H1 (cell line): ENCODE measurements at places on chromosomes 5 and 9. TPM values are rescaled to one million over a fixed set of nuclear protein-coding genes. Genes with fewer than 3 reads are reported as not detected.

DNA sequence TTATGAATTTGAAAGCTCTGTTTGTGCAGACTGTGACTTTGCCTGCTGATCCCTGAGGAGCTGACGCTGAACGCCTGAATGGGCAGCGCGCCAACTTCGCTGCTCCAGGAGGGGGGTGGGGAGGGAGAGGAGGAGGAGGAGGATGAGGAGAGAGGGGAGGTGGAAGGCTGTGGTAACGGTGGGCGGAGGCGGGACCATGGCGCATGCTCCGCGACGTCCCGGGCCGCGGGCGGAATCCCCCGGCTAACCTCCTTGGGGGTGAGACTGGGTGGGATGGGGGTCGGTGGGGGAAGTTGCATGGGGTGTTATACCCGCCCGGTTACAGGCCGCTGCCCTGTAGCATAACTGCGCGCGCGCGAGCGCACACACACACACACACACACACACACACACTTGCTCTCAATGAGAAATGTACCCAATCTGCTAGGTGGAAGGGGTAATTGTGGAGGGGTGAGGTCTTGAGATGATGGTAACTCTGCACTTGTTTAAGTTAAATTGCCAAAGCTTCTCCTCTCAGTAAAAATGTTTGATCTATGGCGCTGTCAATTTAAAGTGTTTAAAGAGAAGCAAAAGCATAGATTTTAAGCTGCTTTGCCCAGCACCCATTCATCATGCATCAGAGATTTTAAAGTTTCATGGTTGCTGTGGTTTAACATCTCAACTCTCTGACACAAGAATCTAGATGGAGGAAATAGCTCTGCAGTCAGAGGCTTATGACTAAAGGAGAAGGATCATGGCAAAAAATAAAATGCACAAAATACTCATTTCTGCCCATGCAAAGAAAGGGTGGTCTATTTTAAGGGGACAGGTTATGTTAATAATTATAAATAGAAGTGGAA, 76.6 kb upstream of the TBCA start:
- peaks cover 83% of the 10 kb centered on the region for H3K27me3 ChIP-seq
- peak overlapping the region; percentile 28 for H3K4me3 ChIP-seq
- H3K4me1 ChIP-seq: peaks cover 10% of the 10 kb centered on the region
- DNase-seq: peak; percentile 49
- H3K27ac ChIP-seq: no peak overlapping the region
- H3K36me3 ChIP-seq: peaks cover 6% of the 10 kb centered on the region; the same call in 1 of the 2 replicates

- no peak for DNase-seq
- H3K27ac ChIP-seq: no peak overlapping the region
- no peak overlapping the region for H3K4me3 ChIP-seq
- H3K4me1 ChIP-seq: no peaks in the 10 kb centered on the region
- H3K36me3 ChIP-seq: no peaks in the 10 kb centered on the region
- no peaks in the 10 kb centered on the region for H3K27me3 ChIP-seq
Observed at GRCh38 chr5:137446615-137447014, 52.5 kb downstream of the SPOCK1 start.

DNA sequence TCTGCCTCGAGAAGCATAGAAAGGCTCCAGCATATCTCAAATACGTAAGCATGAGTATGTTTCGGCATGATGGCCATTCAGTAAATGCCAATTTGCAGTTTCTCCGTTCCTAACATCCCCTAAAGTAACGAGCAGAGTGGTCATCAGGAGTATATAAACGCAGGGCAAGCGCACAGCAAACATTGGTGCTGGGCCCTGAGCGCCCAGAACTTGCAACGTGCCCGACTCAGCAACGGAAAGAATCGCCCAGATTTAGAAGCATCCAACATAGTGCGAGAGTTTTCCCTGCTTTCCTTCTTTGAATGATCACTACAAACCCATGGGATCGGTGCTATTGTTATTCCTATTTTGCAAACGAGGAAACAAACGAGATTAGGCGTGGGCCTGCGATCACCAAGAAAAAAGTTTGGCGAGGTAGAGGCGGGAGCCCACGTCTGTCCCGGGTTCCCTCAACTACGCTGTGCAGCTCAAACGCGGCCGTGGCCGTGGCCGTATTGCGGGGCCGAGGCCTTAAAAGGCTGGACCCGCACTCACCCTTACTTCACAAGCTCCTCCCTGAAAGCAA, 505 bp downstream of the RPS14 start:
- peaks cover 12% of the 10 kb centered on the region for H3K4me1 ChIP-seq
- no peaks in the 10 kb centered on the region for H3K27me3 ChIP-seq
- no peak for DNase-seq
- peak overlapping the region; percentile 100 for H3K4me3 ChIP-seq
- H3K36me3 ChIP-seq: peaks cover 41% of the 10 kb centered on the region

GRCh38 chr9:16870596-16871335, at the start of gene BNC2:
Gene BNC2, minus strand, starts transcription at chr9:16870670. Its CDS starts 22 bp downstream, at chr9:16870648.
- peaks cover 2% of the 10 kb centered on the region; the same call in 1 of the 2 replicates for H3K4me1 ChIP-seq
- no peaks in the 10 kb centered on the region for H3K27me3 ChIP-seq
- no peak for DNase-seq
- no peaks in the 10 kb centered on the region for H3K36me3 ChIP-seq
- H3K4me3 ChIP-seq: peak within 1 kb of the TSS; percentile 79

RBM18 gene
- total RNA-seq: 14.3 and 15.0 TPM in 2 replicates

RANBP3L gene
- not detected in 2 replicates for total RNA-seq

GRCh38 chr5:15326471-15326870, 173.5 kb upstream of the FBXL7 start:
- H3K27ac ChIP-seq: no peak overlapping the region
- H3K27me3 ChIP-seq: no peaks in the 10 kb centered on the region
- no peak for DNase-seq
- no peak overlapping the region for H3K4me3 ChIP-seq

- no peaks in the 10 kb centered on the region for H3K4me1 ChIP-seq
- H3K36me3 ChIP-seq: no peaks in the 10 kb centered on the region
- H3K27me3 ChIP-seq: no peaks in the 10 kb centered on the region
- no peak overlapping the region for H3K27ac ChIP-seq
- no peak overlapping the region for H3K4me3 ChIP-seq
Observed at GRCh38 chr5:52760695-52761366, 26.9 kb upstream of the ITGA1 start.

GRCh38 chr5:72167257-72167656, 60.0 kb downstream of the MAP1B start:
- H3K4me1 ChIP-seq: peaks cover 15% of the 10 kb centered on the region
- no peak overlapping the region for H3K4me3 ChIP-seq
- H3K27me3 ChIP-seq: no peaks in the 10 kb centered on the region
- no peak overlapping the region for H3K27ac ChIP-seq

BTNL9 gene
- total RNA-seq: 0.65 and 0.89 TPM in 2 replicates

- DNase-seq: no peak
- H3K36me3 ChIP-seq: peaks cover 56% of the 10 kb centered on the region
- H3K27ac ChIP-seq: peak overlapping the region; percentile 92
- H3K4me1 ChIP-seq: no peaks in the 10 kb centered on the region
- peak overlapping the region; percentile 95 for H3K4me3 ChIP-seq
Observed at GRCh38 chr5:891837-892393, 686 bp downstream of the BRD9 start.

PELO gene
- total RNA-seq: 17.0 and 18.5 TPM in 2 replicates

- H3K27me3 ChIP-seq: no peaks in the 10 kb centered on the region
- peaks cover 3% of the 10 kb centered on the region for H3K4me1 ChIP-seq
- no peak overlapping the region for H3K27ac ChIP-seq
- H3K36me3 ChIP-seq: no peaks in the 10 kb centered on the region
Observed at GRCh38 chr5:81948349-81948748, 23.5 kb upstream of the ATG10 start.
